ENCODE measurements at places on chromosomes 6 and 20.

DNA sequence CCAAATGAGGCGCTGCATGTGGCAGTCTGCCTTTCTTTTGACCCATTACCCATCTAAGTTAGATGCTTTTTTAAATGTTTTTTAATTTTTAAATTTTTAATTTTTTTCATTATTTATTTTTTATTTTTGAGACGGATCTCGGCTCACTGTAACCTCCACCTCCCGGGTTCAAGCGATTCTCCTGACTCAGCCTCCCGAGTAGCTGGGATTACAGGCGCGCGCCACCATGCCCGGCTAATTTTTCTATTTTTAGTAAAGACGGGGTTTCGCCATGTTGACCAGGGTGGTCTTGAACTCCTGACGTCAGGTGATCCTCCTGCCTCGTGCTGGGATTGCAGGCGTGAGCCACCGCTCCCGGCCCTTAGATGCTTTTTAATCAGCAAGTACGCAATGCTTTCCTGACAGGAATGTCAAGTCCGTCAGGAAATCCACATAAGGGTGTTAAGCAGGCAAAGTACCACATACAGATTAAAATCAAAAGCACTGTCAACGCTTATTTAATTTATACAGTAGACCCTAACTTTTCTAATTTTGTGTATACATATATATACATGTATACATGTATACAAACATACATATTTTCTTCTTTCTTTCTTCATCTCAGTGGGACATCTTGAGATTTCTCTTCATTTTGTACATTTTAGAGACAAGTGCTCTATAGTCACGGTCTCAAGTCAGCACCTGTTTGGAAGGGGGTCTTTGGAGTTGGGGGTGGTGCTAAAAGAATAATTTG, 995 bp upstream of the GSTA4 start:
- DNase-seq: no peak

DNA sequence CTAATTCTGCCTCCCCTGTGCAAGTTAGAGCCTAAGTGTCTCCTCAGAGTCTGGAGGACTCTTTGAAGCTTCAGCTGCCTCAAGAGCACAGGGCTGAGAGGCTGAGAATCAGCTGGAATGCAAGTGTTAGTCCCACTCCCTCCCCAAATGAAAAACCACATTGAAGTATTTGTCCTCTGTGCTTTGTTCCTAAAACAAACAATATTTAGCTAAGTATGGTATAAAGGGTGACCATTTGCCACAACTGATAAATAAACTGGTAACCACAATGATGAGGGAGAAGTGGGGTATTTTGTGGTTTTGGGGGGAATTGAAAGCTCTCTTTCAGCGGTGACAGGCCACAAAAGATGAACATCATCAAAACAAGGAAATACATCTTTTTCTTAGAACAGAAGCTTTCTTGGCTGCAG, 91.7 kb upstream of the HDDC2 start:
- DNase-seq: peak; percentile 3

- DNase-seq: no peak
Measured at GRCh38 chr6:70889270-70889669, 67.6 kb downstream of the B3GAT2 start.

DNA sequence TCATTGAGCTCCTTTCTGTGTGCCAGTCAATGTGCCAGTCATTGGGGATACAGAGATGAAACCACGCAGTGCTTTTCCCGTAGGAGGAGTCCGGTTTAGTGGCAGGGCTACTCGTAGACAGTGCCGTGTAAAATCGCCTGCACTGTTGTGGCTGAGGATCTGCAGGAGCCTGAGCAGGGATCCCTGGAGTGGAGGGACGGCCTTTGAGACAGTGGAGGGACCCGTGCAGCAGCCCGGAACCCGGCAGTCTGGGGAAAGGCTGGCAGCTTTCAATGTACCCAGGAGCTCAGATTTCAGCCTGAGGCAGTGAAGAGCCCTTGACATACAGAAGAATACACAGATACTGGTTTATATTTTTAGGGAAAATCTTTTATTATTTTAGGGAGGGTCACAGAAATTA, 203.3 kb downstream of the ARID1B start:
- no peak for DNase-seq

DNA sequence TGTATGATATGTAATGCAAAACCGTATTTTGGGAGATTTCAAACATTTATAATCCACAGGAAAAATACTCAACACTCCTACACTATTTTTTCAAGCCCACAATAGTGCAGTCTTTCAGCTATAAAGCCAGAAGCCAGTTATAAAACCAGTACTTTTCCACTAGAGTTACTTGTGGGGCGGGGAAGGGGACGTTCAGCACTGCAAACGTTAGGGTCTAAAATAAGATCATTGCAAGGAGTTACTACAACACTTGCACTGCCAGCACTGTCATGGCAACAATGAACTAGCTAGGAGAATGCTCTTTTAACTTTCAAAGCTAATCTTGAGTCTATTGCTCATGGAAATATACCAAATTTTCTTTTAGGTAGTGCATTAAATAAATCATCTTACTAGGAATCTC, 14.7 kb downstream of the SESN1 start:
- DNase-seq: no peak
